ENCODE measurements at places on chromosomes 12 and 14.
A peak's percentile ranks its signal among the peaks of the same experiment; 100 is the strongest.

- DNase-seq = no peak
These were observed 34.2 kb downstream of the RTRAF start for GRCh38 chr14:52023518-52023917.

DNA sequence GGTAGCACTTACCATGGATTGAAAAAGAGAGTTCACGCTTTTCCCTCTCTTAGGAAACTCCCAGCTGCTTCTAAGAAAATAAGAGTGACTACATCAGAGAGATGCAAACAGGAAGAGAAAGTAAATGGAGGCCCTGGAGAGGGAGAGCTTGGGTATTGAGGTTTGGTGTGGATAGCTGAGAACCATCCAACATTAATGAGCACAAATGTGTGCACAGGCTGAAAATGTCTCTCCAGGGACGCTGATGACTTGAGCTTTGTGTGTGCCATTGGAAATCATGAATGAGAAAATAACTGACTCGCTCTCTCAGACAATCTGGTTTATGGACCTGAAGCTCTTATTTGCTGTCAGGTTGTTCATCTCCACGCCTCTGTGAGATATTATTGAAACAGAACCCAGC lies 318.8 kb downstream of the NRXN3 start:
- DNase-seq = no peak

DNA sequence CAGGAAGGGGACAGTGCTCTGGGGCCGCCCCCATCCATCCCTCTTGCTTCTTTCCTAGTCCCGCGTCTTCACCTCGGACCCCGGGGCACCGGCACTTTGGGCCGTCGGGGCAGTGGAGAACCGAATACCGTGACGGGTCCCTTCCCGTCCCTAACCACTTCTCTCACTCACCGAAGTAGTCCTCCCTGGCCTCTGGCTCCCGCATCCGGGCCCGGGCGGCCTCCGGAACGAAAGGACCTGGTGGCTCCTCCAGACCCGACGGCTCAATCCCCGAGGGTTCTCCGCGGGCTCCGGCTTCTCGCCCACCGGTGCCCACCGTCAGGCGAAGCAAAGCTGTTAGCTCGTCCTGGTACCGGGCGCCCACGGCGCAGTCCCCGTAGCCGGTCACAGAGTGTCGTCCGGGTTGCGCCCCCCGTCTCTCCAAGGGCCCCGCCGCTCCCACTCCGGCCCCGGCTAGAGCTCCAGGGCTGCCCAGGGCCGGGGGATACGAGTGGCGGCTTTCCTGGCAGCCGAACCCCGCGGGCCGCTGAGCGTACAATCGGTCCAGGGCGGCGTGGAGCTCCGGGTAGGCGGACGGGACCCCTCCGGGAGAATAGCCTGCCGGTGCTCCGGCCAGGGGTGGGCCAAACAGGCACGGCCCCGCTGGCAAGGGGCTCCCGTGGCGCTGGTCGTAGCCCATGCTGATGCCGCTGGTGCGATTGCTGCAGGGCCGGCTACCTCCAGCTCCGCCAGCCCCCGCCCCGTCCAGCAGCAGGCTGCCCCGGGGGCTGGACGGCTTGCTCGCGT lies 1.1 kb downstream of the AJUBA start:
- no peak for DNase-seq

DNA sequence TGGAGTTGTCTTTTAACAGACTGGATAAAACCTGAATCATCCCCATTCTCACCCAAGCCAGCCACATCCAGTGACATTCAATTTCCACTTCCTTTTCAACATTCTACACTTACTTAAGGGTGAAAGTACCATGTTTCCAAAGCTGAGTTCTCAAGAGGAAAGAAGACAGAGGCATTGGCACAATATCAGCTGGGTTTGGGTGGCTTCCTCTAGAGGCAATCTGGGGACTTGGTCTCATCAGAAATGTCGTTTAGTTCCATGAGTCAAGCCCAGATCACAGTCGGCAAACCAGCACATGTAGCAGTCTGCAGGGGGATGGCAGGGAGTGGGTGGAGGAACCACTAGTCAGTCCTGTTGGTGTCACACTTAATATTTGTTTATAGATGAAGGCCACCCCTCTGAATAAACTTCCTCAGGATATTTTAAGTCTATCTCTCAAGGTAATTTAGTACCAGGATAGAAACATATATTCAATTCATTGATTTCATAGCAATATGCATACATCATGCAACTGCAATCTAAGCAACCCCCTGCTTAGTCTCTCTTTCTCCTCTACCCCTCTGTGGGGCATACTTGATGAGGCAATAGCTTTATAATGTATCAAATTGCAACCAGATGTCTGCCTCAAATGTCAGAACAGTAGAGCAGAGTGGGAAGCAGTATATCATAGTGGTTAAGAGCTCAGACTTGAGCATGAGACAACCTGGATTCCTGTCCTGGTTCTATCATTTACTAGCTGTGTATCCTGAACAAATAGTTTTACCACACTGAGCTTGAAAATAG lies 3.0 kb downstream of the SRRM4 start:
- no peak for DNase-seq

DNA sequence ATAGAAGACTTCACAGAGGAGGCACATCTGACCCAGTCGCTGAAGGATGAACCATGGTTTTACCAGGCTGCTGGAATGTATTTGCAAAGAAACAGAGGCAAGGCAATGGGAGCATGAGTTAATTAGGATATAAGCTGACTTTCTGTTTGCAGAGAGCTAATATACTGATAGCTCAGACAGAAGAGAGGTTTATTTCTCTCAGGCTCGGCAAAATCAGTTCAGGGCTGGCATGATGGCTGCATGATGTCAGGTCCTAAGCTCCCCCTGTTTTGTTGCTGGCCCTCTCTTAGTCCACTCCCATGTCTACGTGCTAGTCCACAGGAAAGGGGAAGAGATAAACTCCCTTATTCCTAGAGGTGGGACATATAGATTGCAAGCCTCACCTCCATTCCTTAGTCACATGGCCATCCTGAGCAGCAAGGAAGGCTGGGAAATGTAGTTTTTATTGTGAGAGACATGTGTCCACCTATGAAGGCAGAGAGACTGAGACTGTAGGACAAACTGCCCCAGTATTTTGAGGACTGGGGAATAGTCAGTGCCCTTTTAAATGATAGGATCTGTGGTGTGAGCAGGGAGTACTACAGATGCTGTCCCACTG lies 224.5 kb downstream of the VRK1 start:
- DNase-seq = peak; percentile 60

GRCh38 chr12:9037431-9037830 lies 48.1 kb downstream of the KLRG1 start:
- DNase-seq = no peak

DNA sequence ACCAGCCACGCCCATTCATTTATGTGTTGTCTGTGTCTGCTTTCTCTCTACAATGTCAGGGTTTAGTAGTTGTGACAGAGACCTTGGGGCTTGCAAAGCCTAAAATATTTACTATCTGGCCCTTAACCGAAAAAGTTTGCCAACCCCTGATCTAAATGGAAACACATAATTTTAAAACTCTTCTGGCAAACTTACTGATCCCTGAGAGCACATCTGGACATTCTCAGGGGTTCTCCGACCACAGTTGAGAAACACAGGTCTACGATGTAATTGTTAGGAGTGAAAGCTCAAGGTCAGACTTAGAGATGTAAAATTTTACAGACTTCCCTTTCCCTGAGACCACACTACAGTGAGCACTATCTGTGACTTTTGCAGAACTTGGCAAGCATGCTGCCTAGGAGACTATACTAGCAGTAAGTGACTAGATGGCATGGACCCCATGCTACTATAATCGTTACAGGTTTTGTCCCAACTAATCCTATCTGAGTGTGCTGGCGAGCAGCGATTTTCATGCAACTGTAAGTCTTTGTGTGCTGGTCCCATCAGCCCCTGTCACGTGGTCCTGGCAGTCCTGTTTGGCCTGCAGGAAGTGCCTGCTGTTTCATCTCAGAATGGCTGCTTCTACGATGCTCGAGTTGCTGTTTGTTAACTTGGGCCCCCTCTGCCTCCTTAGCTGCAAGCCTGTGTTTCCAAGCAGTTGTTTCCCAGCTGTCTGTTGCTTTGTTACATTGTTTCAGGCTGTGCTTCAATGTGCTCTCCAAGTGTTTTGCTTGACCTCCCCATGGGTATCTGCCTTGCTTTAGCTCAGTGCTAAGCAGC lies 21.6 kb downstream of the TMTC2 start:
- peak; percentile 45 for DNase-seq

- DNase-seq = no peak
These were observed 4.6 kb downstream of the FOXN4 start for GRCh38 chr12:109304485-109304884.

- DNase-seq = no peak
These were observed 34.5 kb downstream of the PRKCH start for GRCh38 chr14:61355892-61356325.

GRCh38 chr12:52910248-52910883 lies 5.5 kb upstream of the KRT8 start:
- DNase-seq = no peak

DNA sequence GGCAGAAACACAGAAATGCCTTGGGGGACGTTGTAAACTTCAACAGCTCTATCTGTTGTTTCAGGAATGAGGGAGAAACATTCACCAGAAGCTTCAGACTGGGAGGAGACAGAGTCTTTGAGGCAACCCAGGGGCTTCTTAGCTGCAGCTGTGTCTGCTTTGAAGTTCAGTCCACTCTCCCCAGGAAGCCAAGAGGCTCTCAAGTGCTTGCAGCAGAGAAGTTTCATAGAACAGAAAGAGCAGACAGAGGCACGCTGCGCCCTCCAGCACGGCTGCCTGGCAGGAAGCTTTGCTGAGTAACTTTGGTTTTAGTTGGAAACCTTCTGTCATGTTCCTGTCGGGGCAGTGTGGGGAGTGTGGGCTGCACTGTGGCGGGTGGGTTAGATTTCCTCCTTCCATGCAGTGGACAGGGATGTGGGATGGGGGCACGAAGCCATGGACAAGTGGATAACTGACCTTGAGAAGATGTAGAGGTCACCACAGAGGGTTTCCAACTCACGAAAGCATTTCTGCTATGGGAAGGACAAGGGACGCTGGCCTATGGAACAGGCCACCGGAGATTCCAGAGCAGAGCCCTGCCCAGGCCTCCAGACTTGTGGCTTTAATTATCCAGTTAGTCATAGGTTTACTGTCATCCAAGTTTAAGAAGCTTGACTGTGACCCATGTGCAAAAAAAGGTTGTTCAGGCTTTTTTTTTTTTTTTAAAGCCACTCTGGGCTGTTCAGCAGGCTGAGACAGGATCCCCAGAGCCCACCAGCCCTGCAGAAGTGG lies 107.7 kb downstream of the ARF6 start:
- DNase-seq = peak; percentile 58

DNA sequence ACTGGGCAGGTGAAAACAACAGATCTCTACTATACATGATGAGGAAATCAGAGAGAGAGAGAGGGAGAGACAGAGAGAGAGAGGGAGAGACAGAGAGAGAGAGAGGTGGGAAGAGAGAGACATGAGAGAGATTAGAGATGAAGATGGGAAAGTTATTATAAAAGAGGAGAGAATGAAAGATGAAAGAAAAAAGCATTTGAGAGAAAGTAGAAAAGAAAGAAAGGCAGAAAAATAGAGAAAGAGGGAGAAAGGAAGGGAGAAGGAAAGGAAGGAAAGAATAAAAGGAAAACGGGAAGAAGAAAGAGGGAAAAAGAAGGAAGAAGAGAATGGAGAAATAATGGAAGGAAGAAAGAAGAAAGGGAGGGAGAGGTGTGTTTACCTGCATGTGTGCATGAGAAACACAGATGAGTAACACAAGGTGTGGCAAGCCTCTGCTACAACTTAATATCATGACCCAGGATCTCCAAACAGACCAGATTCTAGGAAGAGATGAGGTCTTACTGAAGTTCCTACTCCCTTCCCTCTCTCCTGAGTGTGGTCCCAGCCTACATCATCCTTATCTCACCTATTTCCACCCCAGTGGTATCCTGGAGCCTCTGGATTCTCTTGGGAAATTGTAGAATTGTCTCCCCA lies 176.3 kb downstream of the C12orf75 start:
- DNase-seq = no peak

GRCh38 chr12:10027721-10028120 lies 2.8 kb upstream of the CLEC9A start:
- peak; percentile 80 for DNase-seq

- no peak for DNase-seq
These were observed 604.8 kb upstream of the SEL1L start for GRCh38 chr14:82138431-82138830.

DNA sequence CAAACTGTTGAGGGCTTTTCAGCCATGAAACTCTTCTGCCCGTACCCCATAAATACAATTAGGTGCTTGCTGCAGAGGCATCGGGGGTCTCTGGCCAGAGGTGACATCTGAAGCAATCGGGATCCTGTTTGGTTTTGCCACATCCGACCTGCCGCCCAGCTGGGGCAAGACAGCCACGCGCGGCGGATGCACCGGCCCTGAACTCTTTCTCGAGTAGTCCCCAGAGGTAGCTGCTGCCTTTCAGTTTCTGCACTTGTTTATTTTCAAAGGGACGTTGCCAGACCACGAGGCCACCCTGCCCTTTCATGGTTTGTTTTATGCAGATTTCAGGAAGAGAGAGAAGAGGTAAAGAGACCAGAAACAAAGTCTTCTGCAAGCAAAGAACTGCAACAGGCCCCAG lies 10.6 kb upstream of the MLXIP start:
- no peak for DNase-seq

DNA sequence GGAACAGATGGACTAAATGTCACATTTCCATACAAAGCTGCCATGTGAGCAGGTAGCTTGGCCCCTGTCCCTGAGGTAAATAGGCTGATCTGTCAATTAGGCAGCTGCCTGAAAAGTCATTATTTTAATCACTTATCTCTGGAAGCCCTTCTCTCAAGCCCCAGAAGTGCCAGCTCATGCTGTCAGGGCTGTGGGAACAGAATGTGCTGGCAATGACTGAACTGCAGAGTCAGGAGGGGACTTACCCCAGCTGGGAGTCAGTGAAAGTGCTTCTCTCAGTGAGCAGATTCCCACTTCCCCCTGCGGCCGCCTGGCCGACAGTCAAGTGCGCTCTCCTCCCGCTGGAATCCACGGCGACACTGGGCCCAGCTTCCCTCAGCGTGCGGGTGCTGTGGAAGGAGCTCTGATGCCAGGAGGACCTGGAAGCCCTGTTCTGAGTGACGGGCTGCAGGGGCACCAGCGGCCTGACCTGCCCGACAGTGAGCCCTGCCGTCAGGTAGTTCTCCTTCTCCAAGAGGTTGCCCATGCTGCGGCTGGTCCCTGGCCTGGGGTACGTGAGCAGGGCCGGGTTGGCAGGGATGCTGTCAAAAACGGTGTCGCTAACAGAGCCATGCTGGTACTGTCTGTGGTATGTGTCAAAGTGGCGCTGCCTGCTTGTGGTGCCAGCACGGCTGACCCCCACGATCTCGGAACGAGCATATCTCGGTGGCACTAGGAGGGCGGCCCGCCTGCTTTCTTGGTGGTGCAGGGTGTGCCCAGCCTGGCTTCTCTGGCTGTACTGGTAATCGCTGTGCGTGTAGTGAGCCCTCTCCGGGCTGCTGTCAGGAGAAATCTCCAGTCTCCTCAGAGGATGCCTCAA lies 18.7 kb downstream of the PKP2 start:
- no peak for DNase-seq

- no peak for DNase-seq
These were observed 204.6 kb downstream of the TSPAN9 start for GRCh38 chr12:3281588-3282383.

GRCh38 chr12:122206976-122207375 lies 3.5 kb downstream of the B3GNT4 start:
- no peak for DNase-seq

GRCh38 chr12:79558924-79559469 lies 131.8 kb downstream of the PAWR start:
- no peak for DNase-seq

- DNase-seq = no peak
These were observed 126.5 kb downstream of the TSPAN9 start for GRCh38 chr12:3203713-3204112.

GRCh38 chr12:75662511-75663159 lies 151.2 kb upstream of the KRR1 start:
- DNase-seq = peak; percentile 82

All from SK-MEL-5 (cell line).